ENCODE measurements at places on chromosomes 2 and 18.

DNA sequence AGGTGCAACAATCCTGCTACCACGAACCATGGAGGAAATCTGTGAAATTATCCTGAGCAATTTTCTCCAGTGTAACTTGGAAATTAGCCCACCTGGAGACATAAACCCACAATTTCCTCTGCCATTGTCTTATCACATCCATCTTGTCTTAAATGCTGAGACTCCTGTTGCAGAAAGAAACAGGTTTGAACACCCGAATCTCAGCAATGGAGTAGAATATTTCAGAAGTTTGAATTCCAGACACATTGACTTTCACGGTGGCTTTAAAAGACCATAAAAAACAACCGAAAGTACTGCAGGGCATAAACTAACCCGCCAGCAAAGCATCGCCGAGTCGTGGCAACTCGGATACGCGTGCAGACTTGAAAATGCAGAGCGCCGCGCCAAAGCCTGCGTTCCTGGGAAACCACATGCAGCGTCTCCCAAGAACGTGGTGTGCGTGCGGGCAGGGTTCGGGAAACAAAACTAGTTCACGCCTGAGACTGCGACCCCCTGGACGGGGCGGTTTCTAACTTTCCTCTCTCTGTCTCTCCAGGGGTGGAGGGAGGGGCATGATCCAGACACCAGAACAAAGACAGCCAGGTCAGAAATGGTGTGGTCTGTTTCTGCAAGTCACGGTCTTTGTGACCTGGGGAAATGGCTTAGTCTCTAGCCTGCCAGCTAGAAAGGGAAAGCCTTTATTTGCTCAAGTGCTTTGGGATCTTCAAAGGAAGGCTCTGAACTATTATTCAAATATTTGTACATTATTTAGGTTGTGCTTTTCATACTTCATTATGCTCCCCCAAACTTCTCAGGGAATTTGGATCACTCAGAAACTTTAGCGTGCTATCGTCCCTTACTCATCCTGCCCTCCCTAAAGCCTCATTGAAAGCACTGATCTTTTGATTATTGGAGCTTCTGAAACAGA is 26.9 kb upstream of the KCTD1 start:
- no peak for DNase-seq

DNA sequence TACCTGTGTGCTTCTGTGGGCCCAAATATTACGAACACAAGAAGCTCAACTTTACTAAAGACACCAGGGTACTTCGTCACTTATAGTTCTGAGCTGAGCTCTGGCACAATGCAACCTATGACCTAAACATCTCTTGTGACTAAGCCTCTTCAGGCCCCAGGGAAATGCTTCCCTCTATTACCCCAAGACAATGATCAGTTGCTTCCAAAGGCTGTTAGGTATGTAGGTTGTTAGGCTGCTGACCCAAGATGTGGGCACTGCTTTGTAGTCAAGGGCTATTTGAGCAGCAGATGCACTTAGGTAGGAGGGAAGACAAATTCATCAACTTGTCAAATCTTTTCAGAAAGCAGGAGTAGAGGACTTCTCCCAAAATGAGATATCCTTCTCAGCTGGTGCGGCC is 640.1 kb downstream of the EPHA4 start:
- no peak for DNase-seq

GRCh38 chr2:64112016-64112415 is 32.2 kb downstream of the PELI1 start:
- DNase-seq = no peak

- DNase-seq = no peak
Observed at GRCh38 chr2:8840475-8841091, 3.2 kb upstream of the KIDINS220 start.

- no peak for DNase-seq
Observed at GRCh38 chr2:29759360-29759759, 162.0 kb downstream of the ALK start.
